ENCODE measurements at places on chromosomes 6 and 20.

GRCh38 chr20:7665376-7665775 is 274.9 kb downstream of the HAO1 start:
- no peak for DNase-seq

DNA sequence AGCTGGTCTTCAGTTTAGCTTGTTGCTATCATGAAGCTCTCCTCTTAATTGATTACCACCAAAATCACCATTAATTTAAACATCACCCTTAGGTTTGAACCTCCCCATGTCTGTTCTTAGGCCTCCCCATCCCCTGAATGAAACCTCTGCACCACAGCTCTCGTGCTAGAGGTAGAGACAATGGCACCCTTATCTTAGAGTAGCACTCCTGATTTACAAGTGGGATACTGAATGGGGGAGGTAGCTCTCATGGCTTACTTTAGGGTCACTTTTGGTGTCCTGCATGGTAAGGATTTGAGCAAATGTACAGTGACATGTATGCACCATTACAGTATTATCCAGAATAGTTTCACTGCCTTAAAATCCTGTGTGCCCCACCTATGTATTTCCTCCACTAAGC is 115.6 kb upstream of the ADTRP start:
- no peak for DNase-seq

DNA sequence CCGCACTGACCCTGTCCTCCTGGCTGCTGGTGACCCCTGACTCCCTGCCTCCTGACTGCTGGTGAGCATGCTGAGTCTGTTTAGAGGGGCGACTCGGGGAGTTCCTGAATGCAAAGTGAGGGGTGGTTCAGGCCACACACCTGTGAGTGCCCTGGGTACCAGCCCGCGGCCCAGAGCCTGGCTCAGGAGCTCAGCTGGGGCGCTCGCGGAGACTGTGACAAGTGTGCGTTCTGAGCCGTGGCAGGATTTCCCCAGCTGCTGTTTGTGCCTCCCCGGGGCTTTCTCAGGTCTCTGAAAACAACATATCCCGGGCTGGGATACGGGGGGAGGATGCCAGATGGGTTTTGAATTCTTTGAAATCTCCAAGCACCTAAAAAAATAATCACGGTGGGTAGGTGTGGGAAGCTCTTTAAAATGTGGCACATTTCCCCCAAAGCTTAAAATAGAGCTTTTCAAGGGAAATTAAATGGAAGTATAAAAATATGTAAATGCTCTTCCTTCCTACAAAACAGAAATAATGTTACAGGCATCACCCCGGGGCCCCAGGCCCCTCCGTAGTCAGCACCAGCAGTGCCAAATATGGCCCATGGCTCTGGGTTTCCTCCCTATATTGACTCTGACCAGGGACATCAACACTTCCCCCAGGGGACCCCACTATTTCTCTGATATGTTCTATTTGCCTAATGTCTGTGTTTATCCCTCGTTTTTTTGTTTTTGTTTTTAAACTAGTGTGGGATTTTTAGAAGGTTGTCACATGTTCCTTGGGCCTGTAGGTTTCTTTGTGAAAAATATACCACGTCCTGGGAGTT is 49.9 kb upstream of the TAGAP start:
- peak; percentile 51 for DNase-seq

DNA sequence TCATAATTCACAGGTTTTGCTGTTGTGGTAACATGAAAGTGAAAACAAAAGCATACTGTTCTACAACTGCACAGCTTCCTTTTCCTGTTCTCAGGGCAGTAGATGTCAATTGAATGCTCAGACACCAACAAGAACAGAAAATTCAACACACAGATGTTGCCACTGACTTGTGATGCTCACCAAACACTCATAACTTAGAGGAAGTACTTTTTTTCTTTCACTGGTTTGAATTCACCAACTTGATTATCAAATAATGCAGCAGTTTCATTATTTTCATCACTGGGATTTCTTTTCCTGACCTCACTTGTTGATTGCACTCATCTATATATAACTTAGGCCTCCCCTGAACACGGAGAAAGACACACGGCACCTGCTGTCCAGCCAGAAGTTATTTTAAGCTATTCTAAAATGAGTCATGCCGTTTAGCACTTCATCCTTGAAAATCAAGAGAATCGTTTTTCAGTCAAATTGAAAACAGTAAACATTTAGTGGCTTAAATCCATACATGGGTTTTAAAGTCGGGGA is 949 bp downstream of the TXLNB start:
- no peak for DNase-seq

- peak; percentile 58 for DNase-seq
Measured at GRCh38 chr20:5127204-5127858, 523 bp downstream of the CDS2 start.

- DNase-seq = no peak
Measured at GRCh38 chr6:42644211-42644610, 78.2 kb downstream of the PRPH2 start.

DNA sequence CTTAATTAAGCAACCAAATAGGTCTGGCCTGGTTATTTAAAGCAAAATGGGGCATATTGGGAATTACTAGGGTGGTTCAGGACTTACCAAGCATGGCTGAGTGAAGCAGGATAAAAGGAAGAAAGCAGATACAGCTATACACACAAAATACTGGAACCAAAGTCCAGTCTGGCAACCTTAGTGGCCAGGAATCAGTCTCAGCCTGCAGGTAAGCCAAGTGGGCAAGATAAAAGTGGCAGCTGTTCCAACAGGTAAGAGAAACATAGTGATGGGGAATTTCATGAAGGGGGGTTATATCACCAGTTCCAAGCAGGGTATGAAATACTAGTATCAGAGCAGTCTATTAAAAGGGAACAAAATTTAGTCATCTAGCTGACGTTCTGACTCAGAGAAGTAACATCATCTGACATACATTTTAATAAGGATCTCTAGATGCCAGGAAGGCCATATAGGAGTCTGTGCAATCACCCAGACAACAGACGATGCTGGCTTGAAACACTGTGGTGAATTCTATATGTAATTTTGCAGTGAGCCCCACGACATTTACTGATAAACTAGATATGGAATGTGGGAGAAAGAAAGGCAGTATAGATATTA is 292.1 kb upstream of the HSF2 start:
- DNase-seq = no peak

GRCh38 chr6:37930288-37930971 is 110.9 kb downstream of the ZFAND3 start:
- no peak for DNase-seq

All from activated CD8-positive, alpha-beta memory T cell treated with anti-CD3 and anti-CD28 coated beads, Interleukin-2, amount 50 U/mL, for 4 hours (primary cell).